ENCODE measurements at places on chromosomes 2 and 18.

DNA sequence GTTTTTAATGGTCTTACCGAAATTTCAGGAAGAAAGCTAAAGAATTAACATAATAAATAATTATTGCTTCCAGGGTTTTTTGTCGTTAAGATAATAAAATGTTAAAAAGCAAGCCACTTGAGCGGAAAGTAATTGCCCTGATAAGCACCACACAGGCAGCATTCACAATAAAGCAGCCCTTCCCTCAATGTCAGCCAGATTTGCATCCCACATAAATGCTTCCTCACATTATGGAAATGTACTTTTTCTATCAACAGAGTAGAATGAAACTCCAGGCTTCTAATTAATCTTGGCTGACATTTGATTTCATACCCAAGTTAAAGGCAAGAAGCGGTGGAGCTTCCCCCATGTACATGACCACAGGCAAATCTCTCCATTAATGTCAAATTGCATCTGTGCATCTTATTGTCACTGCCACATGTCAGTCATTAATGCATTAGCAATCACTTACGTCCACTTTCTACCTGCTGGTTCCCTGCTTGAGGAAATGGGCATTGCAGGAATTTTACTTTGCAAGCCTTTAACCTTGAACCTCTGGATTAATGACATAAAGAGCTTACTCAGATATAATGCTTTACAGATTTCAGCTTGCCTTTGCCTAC lies 26.2 kb downstream of the PTPRM start:
- no peak for DNase-seq

GRCh38 chr2:150383587-150383986 lies 103.9 kb downstream of the RND3 start:
- DNase-seq: no peak

GRCh38 chr2:189506514-189506976 lies 65.3 kb downstream of the WDR75 start:
- DNase-seq: no peak

- DNase-seq: no peak
Observed at GRCh38 chr2:11977766-11978524, 231.5 kb downstream of the LPIN1 start.

GRCh38 chr2:145644820-145645302 lies 1124.9 kb upstream of the ZEB2 start:
- DNase-seq: no peak

GRCh38 chr2:54768772-54769428 lies 45.4 kb downstream of the EML6 start:
- no peak for DNase-seq

DNA sequence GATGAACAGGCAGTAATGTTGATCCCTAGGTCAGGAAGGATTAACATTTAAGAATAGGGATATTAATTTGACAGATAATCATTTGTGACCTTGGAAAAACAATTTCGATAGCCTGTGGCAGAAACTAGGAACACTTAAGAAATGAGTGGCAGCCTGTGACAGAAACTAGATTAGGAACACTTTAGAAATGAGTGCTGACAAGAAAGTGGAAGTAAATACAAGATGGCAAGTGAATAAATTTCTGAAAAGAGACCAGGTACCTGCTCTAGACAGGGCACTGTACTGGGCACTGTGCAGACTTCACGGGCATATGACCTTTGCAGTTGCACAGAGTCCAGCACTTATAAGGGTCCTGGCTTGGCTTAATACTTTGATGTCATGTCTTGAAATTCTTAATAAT lies 5.5 kb upstream of the HNRNPA3 start:
- DNase-seq: no peak

DNA sequence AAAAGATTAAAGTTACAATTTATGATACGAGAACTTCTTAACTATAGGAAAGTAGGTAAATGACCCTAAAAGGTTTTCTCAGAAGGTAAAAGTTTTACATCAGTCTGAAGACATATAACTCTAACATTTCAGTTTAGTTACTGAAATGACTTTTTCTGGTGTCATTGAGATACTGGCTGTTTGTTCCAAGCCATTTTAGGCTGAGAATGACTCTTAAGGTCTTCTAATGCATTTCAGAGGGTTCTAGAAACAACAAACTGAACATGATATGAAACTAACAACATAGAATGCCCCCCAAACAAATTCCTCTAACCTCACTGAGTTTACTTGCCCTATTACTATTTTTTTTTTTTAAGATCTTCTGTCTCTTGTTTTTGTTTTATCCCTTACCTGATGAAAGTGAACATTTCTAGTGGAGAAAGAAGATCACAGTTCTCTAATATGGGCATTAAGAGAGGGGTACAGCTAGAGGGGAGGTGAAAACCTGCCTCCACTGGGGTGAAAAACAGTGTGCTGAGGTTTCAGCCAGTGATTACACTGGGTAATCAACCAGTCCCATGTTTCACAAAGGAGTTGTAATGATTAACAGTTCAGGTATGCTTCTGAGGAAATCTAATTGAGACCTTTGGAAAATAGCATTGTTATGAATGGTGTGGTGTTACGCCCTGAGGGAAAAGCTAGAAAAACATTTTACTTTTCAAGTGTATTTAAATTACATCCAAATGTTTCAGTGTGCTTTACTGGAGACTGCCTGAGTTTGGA lies 11.2 kb downstream of the NABP1 start:
- no peak for DNase-seq
